ENCODE measurements at places on chromosomes 6 and 20.

- DNase-seq, result no peak
Observed at GRCh38 chr6:42817907-42818306, 36.1 kb downstream of the BICRAL start.

GRCh38 chr20:50270569-50270968 is 79.9 kb downstream of the CEBPB start:
- DNase-seq, result no peak

DNA sequence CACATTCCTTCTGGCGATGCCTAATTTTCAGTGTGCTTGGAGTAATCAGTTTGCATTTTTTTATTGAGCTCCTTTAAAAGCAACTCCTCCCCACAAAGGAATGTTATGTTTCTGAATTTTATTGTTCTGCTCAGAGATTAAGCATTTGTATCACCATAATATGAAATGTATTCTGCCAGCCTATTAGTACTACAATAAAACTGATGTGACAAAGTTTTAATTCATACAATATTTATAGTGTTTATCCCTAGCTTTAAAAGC is 236.9 kb upstream of the ASCC3 start:
- DNase-seq, result no peak

DNA sequence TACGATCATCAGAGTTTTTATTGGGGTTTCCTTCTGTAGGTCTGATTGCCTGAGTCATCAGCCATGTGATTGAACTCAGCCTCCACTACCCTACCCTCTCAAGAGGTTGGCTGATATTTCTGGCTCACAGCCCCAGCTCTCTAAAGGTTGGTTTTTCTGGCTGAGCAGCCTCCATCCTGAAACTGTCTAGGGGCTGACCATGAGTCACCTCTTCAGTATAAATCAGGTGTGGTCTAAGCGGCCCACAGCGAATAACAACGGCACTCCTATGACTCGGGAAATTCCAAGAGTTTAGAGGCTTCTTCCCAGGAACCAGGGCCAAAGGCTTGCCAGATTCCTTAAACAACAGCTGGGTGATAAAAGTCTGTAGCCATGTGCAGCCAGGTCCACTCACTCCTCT is 115.5 kb downstream of the SOD2 start:
- DNase-seq, result no peak

DNA sequence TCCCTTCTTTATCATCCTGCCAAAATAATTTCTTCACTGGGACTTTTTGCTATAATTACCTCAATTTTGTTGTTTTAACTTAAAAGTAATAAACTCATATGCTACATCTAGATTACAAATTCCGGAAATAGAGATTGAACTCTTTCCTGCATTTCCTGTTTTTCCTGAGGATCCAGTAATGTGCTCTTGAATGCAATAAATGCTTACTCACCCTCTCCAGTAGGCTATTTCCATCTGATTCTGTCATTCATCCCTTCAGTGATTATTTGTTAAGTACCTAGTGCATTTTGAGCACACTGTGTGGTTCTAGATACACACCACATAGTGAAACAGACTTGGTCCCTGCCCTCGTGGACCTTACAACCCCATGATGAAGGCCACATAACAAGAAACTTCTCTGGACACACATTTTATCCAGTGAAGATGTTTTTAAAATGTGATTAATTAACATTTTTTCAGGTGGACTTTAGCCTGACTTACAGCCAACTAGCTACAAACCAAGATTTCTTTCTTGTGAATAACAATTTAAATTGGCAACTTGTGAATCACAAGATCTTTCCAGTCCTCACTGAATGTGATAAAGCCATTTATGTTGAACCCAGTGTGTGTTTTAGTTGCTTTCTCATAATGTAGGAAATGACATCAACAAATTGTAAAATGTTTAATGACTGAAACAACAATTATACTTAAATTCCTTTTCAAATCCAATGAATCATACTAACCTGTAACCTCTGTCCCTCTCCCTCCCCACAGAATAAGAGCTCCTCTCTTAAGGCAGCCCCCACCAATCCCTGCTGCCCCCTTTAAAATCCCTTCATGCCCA is 272.3 kb downstream of the KHDC1L start:
- no peak for DNase-seq

GRCh38 chr20:60136645-60137401 is 178.6 kb downstream of the CDH26 start:
- DNase-seq, result no peak

GRCh38 chr6:26478985-26479278 is 21.2 kb upstream of the BTN1A1 start:
- no peak for DNase-seq

DNA sequence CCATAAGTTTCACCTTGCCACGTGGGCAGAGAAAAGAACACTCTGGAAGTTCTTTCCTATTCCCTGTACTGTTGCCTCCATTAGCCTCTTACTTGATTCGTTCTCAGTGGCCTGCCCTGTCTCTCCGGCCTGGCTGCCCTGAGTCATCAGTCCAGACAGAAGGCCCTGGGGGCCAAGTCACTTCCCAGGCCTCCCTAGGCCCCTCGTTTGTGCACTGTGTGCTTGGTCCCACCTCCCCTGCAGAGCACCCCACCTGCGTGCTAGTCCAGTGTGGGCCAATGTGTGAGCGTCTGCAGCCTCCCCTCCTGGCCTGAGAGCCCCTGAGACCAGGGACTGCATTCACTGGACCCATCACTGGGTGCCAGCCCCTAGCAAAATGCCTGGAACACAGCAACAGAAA is 191.2 kb upstream of the RREB1 start:
- DNase-seq, result no peak

GRCh38 chr6:82976179-82976578 is 89.5 kb downstream of the UBE3D start:
- no peak for DNase-seq
